ENCODE measurements at places on chromosomes 5 and 9. TPM values are rescaled to one million over a fixed set of nuclear protein-coding genes. Genes with fewer than 3 reads are reported as not detected.

GCNT1 gene
- total RNA-seq, result 17.2 TPM

GRCh38 chr5:76339919-76340318 lies 63.2 kb upstream of the IQGAP2 start:
- no peak for DNase-seq

- no peak for DNase-seq
Observed at GRCh38 chr5:71788794-71789193, 69.7 kb downstream of the CARTPT start.

GRCh38 chr9:12920437-12920836 lies 145.6 kb downstream of the LURAP1L start:
- DNase-seq, result no peak

GRCh38 chr5:102283102-102283797 lies 12.8 kb downstream of the SLCO4C1 start:
- DNase-seq, result no peak

GRCh38 chr5:139100825-139101224 lies 97.3 kb downstream of the SIL1 start:
- DNase-seq, result no peak

GRCh38 chr9:13053504-13053903 lies 226.0 kb downstream of the MPDZ start:
- DNase-seq, result no peak

GRCh38 chr5:42499016-42499415 lies 75.8 kb downstream of the GHR start:
- no peak for DNase-seq

- no peak for DNase-seq
Observed at GRCh38 chr5:139043157-139043905, 154.8 kb downstream of the SIL1 start.

DNA sequence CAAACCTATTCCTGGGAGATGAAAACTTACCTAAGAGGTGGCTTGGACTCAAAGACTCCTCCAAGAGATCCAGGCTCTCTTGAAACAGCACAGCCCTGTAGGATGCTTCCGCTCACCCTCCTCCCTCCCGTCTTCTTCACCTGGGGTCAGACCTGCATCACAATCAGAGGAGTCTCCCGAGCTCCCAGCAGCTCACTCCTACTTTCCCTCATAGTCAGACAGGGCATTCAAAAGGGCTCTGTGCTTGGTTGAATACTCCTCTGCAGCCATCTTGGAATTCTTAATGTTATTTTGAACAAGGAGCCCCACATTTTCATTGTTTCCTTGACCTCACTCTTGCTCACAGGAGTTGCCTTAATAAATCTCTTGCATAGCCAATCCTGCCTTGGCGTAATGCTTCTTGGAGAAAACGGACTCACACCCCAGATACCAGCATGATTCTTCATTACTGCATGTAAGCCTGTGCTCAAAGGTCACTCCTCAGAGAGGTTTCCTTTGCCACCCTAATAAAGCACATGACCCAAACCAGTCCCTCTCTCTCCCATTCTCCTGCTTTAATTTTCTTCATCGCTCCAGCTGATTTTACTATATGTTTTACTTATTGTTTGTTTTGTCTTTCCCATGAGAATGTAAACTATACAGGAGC lies 47.1 kb upstream of the IFNK start:
- DNase-seq, result no peak

- DNase-seq, result no peak
Observed at GRCh38 chr9:121292051-121292450, 24.1 kb downstream of the GSN start.

DNA sequence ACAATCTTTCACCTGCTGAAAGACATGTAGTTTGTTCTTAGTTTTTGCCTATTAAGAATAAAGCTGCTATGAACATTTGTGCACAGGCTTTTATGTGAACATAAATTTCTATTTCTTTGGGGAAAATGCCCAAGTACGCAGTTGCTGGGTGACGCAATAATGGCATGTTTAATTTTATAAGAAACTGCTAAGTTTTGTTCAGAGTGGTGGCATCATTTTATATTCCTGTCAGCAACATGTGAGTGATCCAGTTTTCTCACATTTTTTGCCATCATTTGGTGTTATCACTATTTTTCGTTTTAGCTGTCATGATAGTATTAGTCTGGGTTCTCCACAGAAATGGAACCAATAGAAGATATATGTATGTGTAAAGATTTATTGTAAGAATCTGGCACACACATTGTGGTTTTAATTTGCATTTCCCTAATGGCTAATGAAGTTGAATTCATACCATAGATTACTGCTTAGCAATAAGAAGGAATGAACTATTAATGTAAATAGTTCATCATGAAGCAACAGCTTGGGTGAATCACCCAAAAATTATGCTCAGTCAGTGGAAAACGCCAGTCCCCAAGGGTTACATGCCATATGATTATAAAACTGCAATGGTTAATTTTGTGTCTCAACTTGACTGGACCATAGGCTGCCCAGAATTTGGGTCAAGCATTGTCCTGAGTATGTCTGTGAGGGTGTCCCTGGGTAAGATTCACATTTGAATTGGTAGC lies 358.6 kb downstream of the MSX2 start:
- no peak for DNase-seq

GRCh38 chr5:140481758-140482157 lies 65.7 kb upstream of the EIF4EBP3 start:
- no peak for DNase-seq

DNA sequence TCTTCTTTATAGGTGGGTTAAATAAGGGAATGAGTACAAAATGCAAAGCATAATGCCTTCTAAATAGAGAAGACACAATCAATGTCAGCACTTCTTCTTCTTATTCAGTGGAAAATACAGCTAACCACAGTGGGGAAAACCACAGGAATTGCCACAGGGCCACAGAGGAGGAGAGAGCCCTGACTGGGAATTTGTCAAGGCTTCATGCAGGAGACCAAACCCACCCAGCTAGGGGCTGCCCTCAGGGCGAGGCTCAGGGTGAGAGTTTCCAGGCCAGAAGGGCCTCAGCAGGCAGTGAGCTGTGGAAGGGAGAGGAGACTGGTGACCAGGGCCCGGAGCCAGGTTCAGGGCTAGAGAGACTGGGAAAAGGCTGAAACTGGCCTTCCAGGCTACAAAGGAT lies 279.1 kb downstream of the MSX2 start:
- no peak for DNase-seq

DNA sequence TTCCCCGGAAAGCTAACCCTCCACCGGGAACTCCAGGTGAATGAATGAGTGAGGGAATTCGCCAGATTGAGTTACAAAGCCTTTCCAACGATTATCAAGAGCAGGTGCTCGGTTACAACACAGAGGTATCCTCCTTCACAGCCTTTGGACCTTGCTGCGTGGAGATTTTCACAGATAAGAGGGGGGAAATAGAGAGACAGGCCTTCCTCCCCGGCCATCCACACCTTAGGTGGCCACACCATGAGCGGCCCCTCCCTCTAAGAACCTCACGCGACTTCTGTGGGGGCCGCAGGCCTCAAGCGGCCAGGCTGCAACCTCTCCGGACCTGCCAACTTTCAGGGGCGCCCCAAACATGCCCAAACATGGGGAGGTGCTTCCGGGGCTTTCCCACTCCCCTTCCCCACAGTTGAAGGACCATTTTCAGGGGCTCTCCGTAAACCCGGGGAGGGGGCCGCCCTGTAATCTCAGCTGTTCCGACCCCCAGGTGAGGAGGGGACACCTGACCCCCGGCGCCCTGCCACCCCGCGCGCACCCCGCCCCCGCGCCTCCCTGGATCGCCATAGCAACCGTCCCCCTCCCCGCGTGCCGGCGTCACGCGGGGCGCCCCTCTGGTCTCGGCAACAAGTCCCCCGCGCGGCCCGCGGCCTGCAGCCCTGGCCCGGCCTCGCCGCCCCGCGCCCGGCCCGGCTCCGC lies 603 bp downstream of the DENND1A start:
- DNase-seq, result peak; percentile 29

BICD2 gene
- total RNA-seq, result 38.7 TPM

GRCh38 chr9:133889584-133890301 lies 102.4 kb downstream of the VAV2 start:
- no peak for DNase-seq

- no peak for DNase-seq
Observed at GRCh38 chr9:8555762-8556500, 756.4 kb upstream of the DMAC1 start.

CCNI2 gene
- 1.6 TPM for total RNA-seq
